Bronchial epithelial cell (primary cell): ENCODE measurements at places on chromosomes 12 and 14.

DNA sequence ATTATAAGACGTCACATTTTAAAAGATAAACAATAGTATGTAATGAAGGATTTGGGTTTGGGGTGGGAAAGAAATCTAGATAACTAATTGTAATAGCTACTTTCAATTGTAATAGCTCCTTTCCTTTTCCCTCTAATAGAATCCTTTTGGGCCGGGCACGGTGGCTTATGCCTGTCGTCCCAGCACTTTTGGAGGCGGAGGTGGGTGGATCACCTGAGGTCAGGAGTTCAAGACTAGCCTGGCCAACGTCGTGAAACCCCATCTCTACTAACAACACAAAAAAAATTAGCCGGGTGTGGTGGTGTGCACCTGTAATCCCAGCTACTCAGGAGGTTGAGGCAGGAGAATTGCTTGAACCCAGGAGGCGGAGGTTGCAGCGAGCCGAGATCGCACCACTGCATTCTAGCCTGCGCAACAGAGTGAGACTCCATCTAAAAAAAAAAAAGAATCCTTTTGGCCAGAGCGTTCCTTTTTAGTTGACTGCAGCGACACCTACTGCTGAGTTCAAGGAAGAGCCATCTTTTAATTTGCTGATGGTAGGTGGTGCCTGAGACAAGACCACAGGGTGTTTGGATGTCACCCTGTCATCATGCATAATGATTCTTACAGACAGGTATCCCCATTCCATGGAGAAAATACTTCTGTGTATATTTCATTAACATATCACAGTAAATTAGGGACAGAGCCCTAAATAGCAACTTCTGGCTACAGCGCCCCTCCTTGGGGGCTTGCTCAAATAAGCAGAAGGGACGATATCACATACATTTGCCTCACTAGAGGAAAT, 79.5 kb downstream of the ARMH4 start:
- DNase-seq: peak; percentile 65

DNA sequence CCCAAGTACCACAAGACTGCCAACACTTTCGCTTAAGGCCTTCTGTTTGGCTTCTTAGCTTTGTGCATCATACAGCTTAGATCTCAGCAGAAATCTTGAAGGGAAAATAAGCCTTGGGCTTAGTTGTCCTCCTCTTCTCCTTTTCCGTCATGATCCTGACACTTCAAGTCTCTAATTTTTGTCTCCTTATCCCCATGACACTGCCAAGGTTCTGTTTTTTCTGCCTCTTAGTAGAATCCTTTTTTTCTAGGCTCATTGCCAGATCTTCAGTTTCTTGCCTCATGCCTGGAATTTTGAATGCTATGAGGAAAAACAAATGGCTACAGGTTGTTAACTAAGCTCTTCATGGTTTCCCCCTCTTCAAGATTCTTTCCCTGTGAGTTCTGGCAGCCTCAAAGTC, 450.4 kb downstream of the LRFN5 start:
- DNase-seq: no peak

GRCh38 chr14:74573421-74574089, 38.5 kb downstream of the LTBP2 start:
- peak; percentile 78 for DNase-seq

- DNase-seq: no peak
These were observed 216.3 kb downstream of the SLC6A15 start for GRCh38 chr12:84696281-84696680.

DNA sequence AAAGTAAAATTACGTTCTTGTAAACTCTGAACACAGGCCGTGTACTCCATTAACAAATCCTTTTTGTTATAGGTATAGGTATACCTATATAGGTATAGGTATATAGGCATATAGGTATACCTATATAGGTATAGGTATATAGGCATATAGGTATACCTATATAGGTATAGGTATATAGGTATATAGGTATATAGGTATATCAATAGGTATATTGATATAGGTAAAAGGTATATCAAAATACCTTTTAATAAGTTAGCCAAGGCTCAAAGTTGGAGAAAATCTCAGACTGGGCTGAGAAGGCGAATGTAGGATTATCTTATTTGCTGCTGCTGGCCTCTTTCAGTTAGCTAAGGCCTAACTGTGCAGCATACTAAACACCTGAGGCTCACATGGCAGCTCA, 3.4 kb downstream of the SCFD1 start:
- DNase-seq: no peak

DNA sequence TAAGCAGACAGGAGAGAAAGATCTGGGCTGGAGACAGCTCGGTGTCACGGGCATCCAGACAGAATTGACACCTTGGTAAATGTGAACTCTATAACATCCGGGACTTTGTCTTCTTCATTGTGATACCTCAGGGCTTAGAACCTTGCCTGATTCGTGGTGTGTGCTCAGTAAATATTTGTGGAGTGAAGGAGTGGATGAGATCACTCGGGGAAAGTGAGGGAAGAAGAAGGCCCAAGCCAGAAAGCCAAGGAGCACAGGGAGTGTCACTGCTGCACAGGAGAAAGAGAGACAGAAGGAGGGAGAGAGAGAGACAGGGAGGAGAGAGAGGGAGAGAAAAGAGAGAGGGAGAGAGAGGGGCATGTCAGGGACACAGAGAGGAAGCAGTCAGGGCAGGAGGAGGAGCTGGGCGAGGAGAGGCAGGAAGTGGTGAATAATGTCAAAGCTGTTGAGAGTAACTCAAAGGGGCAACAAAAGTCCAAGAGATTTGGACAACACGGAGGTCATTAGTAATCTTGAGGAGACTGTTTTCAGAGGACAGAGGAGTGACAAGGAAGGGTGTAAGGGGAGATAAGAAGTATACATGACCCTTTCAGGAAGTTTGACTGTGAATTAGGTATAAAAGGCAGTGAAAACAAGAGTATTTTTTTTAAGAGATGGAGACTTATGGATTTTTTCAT, 141.6 kb upstream of the MAX start:
- peak; percentile 67 for DNase-seq

- no peak for DNase-seq
These were observed 7.0 kb downstream of the VCPKMT start for GRCh38 chr14:50109342-50109741.

- no peak for DNase-seq
These were observed 27.1 kb downstream of the KCTD10 start for GRCh38 chr12:109449845-109450532.

GRCh38 chr14:100818221-100818699, 7.7 kb upstream of the MEG3 start:
- no peak for DNase-seq

- DNase-seq: no peak
These were observed 218.1 kb downstream of the GLT1D1 start for GRCh38 chr12:129071362-129071761.
